ENCODE measurements at places on chromosomes 6 and 20.

DNA sequence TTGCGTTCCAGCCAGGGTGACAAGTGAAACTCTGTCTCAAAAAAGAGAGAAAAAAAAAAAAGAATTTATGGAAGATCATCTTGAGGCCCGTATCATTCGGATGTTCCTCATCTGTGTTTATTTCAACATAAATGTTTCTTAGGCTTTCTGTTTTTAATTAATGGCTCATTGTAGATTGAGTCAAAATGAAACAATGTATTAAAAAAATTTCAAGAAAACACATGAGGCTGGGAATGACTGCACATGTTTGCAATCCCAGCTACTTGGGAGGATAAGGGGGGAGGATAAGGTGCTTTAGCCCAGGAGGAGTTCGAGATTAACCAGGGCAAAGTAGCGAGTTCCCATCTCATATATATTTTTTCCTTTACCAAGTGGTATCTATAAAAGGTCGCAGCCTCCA, 47.3 kb downstream of the ITCH start:
- no peak for DNase-seq

DNA sequence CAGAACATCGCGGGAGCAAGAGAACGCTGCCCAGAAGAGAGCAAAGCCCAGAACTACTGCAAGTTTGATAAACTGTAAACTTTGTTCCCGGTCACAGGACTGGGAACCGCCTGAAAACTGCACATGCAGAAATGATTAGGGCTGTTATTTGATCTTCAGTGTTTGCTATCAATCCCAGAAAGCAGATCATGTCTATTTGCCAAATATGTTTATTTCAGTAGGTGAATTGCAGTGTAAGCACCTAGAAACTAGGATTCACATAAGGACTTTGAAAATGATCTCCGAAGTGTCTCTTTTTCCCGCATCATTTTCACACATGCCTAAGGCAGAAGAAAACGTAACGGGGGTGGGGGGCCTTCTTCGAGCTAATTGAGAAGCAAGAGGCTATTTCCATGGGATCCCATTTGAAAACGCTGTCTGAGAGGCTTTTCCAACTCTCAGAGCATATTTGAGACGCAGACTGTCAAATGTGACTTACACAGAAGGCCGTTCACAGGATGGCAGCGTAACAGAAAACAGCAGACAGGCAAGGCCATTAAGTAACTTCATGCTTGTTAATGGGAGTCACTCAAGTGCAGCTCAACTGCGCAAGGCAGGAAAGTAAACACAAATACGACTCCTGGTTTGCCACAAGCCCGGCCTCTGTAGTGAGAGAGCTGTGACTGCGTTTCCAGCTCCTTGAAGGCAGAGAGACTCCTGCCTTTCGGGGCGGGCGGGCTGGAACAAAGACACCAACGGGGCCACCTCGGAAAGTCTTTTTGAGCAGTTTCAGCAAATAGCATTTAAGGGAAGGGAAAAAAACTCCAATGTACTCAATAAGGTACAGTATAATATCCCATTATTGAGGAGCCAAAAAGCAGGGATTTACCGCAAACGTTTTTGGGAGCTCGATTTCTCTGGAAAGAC, 144.7 kb upstream of the ZNF217 start:
- DNase-seq: peak; percentile 99

GRCh38 chr20:38321959-38322598, 18.1 kb downstream of the BPI start:
- peak; percentile 72 for DNase-seq

GRCh38 chr6:166707045-166707444, 80.0 kb upstream of the RPS6KA2 start:
- peak; percentile 24 for DNase-seq

GRCh38 chr20:20731945-20732296, 19.5 kb upstream of the RALGAPA2 start:
- no peak for DNase-seq

DNA sequence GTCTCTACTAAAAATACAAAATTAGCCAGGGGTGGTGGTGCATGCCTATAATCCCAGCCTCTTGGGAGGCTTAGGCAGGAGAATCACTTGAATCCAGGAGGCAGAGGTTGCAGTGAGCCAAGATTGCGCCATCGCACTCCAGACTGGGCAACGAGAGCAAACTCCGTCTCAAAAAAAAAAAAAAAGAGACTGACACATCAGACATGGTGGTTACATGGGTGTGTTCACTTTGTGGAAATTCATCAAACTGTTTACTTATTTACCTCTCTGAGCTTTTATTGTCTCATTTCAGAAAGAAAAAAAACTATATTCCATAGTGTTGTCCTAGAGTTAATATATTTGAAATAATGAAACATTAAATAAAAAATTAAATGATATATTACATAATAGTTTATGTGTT, 64.8 kb downstream of the MBOAT1 start:
- no peak for DNase-seq

DNA sequence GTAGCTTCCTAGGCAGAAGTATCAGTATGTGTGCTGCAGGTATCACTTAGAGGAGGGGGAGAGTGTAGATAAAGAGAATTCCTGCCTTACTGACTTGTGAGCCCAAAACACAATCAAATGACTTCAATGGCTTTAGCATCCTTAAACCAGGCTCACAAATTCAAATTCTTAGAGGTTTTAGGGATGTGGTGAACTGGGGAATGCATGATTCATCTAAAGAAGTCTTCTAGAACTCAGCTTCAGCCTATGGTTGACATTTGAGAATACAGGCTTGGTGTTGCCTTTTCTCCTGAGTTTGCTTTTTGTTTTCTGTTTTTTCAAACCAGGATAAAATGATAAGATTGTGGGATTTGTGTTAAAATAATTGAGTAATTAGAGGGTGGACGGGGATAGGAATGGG, 14.4 kb downstream of the SNRPC start:
- DNase-seq: peak; percentile 46

GRCh38 chr20:45114465-45115385, at the start of gene WFDC5:
WFDC5 (minus strand) TSS chr20:45115174; CDS start chr20:45115083, 91 bp downstream.
- no peak for DNase-seq

DNA sequence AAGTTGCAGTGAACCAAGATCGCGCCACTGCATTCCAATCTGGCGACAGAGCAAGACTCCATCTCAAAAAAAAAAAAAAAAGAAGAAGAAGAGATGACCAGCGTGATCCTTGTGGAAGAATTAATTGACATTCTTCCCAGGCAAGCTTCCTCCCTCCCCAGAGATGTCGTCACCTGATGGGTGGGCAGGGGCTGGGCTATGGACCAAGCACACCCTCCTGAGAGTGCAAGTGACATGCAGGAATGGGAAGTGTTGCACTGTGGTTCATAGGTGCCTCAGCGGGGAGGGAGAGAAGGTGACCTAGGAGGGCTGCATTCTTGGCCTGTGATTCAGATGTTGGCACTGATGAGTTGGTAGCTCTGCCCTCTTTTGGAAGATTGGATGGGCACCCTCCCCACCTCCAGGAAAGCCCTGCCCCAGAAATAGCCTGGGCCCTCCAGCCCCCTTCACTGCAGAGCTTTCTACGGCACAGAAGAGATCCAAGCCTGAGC, 37.8 kb downstream of the TAF8 start:
- DNase-seq: peak; percentile 50

DNA sequence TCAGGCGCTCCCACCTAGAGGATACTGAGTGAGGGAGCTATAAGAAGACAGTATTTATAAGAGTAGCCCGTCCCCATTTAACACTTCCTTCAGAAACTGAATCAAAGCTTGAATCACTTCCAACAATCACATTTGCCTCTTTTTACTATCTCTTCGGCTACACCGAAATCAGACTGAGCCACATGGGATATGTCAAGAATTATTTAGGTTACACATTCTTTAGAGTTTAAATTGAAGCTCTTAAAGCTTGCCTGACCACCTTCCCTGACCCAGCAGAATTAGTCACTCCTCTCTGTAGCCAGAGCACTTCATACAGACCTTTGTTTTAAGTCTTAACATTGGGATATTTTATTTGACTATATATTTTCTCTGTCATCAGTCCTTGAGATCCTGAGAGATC, 163.7 kb downstream of the MAFB start:
- DNase-seq: peak; percentile 57

- no peak for DNase-seq
Measured at GRCh38 chr6:146594495-146594894, 4.3 kb upstream of the ADGB start.

DNA sequence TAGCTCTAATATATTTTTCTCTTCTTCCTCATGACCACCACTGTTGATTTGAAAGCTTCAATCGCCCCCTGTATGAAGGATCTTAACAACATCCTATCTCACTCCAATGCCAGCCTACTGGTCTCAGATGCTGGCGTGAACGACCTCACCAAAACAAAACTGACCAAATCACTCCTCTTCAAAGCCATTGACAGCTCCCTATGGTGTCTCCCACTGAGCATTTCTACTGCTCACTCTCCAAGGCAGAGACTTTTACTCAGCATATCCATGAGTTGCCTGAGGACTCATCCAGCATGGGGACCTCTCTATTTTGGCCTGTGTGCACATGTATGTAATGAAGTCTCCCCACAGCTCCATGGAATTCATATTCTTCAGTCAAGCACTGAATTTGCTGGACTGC, 520.4 kb downstream of the TFAP2B start:
- DNase-seq: no peak

GRCh38 chr6:104575536-104575935, 284.2 kb downstream of the HACE1 start:
- DNase-seq: no peak

GRCh38 chr6:2796861-2797260, 31.7 kb downstream of the WRNIP1 start:
- no peak for DNase-seq

- no peak for DNase-seq
Measured at GRCh38 chr6:45870531-45870930, 145.1 kb downstream of the CLIC5 start.

GRCh38 chr6:127188744-127189143, 70.3 kb downstream of the RSPO3 start:
- DNase-seq: no peak

DNA sequence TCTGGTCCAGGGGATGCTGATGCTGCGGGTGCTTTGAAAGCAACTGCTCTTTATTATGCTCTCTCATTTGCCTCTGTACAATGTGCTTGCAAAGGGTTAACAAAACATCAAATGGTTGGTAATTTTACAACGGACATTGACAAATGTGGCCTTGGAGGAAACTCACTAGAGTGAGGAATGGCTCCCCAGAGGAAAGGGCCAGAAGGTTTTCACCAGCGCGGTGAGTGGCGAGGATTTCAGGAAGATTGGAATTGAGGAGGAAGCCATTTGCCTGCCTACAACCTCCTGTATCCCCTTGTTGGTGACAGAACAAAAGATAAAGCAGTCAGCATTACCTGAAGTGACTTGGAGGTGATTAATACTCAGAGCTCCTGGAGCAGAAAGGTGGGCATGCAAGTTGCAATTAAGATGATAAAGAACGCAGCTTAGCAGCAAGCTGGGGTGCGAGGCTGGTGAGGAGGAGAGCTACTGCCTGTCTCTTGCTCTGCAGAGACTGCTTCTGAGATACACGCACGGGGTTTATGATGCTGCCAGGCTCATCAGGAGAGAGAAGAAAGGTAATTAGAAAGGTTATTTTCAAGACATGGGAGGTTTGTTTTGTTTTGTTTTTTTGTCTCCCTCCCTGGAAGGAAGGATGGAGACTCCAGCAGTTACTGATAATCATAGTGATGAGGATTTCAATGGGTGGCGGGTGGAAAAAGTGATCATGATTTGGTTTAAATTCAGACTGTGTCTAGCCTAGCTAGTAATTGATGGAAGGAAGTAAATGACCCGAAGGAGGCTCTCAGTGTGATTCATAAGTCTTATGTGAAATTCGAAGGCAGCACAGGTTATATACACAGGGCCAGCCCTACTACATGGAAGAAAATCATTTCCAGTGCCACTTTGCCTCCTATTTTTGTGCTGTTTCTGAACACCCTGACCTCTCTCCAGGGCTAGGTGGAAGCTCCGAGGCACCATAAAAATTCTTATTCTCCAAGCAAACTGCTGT, 141.6 kb upstream of the DTNBP1 start:
- no peak for DNase-seq

DNA sequence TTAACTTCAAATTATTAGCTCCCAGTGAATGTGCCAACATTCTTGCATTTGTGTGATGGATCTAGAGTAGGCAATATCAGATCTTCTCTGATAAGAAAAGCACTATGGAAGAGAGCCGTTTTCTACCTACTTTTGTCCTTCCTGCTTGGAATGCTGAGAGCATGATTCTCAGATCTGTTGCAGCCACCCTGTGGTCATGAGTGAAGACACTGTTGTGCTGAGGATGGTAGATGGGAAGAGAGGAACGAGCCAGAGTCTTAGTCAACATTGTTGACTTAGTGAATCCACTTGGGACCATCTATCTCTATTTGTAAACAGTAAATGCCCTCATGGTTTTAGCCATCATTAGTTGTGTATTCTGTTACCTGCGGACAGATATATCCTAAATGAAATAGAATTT, 202.6 kb downstream of the CD109 start:
- DNase-seq: no peak

GRCh38 chr6:168439794-168440450, 1.1 kb upstream of the SMOC2 start:
- no peak for DNase-seq

Data from mesenchymal stem cell (in vitro differentiated cells and primary cell).